ENCODE measurements at places on chromosomes 12 and 14. TPM values are rescaled to one million over a fixed set of nuclear protein-coding genes. Genes with fewer than 3 reads are reported as not detected.

Gene CARMIL3
- 0.08 TPM for total RNA-seq

- no peak for DNase-seq
Measured at GRCh38 chr12:110966081-110966760, 45.8 kb upstream of the MYL2 start.

DNA sequence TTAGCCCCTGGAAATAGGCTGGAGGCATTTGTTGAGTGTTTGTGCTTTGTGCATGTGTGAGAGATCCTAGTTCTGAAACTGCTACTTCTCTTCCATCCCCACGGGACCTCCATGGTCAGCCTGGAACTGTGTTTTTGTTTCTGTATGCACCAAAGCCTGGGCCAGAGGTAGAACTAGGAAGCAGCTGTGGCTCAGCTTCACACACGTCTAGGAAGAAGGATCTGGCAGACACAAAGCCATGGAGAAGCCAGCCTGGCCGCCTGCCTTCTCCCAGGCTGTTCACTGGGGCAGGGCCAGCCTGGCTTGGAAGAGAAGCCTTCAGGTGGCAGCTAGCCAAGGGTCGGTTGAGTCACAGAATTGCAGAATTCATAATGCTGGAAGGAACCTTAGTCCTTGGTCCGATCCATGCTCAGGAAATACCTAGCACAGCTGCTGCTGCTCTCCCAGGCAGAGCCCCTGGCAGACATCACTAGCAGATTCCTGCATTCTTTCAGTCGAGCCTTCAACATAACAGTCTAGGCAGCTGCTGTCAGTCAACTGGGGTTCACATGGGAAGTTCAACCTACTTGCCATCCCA, 27.0 kb downstream of the RIN3 start:
- peak; percentile 94 for DNase-seq

DNA sequence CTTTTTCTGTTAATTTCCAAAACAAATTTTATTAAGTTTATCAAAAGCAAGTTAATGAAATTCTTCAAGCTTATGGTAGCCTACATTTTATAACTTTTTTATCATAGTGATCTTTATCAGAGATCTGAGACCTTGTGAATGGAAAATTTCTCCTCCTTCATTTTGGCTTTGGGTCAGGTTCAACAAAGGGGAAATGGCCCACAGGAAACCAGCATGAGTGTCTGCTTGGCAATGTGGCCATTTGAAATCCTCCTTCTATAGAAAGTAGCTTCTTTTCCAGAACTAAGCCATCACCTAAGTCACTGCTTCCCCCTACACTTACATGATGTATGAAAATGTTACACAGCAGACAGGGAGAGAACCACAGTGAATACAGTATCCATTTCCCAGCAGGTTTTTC, 1.6 kb downstream of the RHOJ start:
- no peak for DNase-seq

- DNase-seq = peak; percentile 10
Measured at GRCh38 chr14:52315355-52315718, 1.2 kb downstream of the PTGER2 start.
